Urothelium cell line (cell line): ENCODE measurements at places on chromosomes 1 and 21.
A peak's percentile ranks its signal among the peaks of the same experiment; 100 is the strongest.

- DNase-seq = no peak
Observed at GRCh38 chr1:197066277-197066676, 783 bp downstream of the F13B start.

DNA sequence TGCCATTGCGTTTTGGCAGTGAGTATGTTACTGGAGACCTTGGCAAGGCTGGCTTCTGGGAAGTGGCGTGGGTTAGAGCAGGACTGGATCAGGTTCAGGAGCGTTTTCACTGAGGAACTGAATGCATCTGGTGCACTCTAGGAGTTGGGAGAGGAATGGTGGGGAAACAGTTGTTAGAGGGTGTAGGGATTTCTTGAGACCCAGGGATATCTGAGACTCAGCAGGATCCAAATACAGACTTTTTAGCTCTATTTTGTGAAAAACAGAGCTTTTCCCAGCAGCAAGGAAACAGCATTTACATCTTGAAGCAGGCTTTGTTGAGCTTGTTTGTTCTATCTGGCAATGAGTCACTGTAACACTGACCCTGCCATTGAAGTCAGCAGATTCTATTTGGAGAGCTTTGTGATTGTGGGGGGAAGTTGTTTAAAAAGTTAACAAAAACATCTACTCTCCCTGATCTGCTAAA is 56.9 kb upstream of the NRIP1 start:
- DNase-seq = peak; percentile 15

DNA sequence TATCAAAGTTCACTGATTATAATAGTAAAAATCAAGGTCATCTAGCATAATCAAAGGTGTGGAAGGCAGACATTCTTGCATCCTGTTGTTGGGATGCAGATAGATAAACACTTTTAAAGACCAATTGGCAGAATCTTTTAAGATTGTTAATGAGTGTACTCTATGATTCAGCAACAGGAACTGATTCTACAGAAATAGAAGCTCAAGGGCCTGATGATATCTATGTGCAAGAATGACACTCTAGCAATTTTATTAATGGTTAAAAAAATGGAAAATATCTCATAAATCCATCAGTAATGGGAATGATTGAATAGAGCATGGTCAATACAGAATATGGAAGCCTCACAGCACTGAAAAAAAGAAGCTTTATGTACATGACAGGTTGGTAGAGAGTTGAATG is 2.2 kb upstream of the ATP1A4 start:
- no peak for DNase-seq

DNA sequence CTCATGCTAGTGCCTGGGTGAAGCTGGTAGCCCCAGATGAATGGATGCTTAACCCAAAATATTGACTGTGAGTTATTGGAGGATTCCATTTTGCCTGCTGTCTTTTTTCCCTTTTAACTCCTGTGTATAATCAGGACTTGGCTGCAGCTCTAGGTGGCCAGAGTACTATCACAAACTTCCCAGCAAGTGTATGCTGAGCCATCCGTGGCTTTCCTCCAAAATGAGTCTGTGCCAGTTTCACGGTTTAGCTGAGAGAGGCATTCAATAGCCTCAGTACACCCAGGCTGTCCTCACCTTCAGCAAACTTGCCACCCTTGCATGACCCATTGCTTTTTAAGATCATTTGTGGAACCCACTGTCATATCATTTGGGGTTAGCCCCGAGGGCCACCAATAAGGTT is 5.3 kb upstream of the DPT start:
- no peak for DNase-seq
